ENCODE measurements at places on chromosomes 13 and 19.

DNA sequence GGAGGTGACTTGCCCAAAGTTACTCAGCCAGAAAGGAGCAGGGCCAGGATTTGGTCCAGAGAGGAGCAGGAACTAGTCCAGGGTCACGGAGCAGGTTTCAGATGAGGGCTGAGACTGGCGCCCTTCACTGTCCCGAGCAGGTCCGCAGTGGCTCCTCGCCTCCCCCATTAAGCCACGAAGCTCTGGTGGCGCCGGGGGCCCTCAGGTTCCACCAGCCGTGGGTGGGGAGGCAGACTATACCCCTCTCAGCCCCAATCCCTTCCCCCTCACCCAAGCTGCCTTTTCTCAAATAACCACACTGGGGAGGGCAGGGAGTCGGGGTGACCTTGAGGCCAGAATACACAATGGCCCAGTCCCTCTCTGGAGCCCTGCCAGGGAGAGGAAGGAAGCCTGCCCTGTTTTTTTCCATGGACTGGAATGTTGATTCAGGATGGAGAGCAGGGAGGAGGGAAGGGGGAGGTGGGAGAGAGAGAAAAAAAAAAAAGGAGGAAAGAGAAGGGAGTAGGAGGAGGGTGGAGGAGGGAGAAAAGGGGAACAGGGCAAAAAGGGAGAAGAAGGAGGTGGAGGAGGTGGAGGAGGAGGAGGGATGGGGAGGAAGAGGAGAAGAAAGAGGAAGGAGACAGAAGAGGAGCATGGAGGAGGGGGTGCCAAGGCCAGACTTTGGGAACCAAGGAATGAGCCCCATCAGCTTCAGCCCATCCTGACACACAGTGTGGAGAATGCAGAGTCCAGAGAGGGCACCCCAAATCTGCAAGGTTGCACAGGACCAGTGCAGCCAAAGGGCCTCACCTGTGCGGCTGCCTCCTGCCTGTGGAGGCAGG is 19.7 kb downstream of the CEACAM16 start:
- DNase-seq, result no peak

DNA sequence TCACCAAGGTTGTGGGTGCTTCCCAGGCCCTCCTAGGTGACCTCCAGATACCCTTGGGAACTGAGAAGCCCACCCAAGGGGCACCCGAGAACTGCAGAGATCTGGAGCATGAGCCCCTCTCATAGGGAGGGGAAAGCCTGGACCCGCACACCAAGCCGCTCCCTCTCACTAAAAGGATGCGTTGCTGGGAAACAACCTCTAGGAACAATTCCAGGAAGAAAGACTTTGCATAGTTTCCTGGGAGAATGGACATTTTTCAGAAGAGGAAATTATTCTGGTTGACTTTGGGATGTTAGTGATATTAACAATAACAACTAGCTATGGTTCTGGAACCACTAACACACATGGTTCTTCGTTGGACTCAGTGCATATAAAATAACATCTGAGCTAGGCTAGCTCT is 64.6 kb downstream of the SLC7A1 start:
- no peak for DNase-seq

DNA sequence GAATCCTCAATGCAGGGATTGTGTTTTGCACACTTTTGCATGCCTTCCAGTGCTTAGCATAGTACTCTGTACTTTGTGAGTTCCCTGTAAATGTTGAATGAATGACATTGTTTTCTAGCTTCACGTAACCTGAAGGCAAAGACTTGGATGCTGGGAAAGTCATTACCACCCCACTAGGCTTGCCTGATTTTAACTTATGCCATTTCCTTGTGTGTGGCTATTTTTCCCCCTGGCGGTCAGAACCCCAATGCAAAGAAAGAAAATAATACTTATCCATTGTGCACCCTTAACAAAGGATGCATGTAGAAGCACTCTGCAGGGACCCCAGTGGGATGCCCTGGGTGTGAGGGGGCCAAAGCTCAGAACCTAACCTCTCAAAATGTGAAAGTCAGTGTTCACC is 1.2 kb upstream of the ENOX1 start:
- DNase-seq, result no peak

DNA sequence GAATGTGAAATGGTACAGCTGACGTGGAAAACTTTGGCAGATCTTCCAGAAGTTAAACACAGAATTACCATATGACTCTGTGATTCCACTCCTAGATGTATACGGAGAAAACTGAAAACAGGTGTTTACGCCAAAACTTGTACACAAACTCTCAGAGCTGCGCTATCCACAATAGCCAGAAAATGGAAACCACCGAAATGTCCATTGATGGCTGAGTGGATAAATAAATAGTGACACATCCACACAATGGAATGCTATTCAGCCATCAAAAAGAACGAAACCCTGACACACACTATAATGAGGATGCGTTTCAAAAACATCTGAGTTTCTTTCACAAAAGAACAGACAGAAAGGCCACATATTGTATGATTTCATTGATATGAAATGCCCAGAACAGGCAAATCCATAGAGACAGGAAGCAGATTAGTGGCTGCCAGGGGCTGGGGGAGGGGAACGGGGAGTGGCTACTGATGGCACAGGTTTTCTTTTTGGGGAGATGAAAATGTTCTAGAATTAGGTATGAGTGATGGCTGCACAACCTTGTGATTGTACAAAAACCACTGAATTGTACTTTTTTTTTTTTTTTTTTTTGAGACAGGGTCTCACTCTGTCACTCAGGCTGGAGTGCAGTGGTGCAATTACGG is 33.0 kb downstream of the IL12RB1 start:
- no peak for DNase-seq

DNA sequence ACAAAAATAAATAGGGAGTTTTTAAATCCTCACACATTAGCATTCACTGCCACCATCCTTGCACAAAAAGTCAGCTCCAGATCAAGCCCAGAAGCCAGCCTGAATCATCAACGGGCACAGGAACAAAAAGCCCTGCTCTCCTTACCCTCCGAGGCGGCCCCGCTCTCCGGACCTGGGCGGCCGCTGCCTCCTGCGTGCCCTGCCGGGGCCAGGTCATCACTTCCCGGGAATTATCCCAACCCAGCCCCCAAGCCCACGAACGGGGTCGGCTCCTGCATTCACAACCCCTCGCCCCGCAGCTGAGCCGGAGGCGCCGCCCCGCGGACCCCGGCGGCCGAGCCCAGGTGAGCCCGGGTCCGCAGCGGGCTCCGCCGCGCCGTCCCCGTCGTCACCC is 754 bp downstream of the DNAJB1 start:
- no peak for DNase-seq

DNA sequence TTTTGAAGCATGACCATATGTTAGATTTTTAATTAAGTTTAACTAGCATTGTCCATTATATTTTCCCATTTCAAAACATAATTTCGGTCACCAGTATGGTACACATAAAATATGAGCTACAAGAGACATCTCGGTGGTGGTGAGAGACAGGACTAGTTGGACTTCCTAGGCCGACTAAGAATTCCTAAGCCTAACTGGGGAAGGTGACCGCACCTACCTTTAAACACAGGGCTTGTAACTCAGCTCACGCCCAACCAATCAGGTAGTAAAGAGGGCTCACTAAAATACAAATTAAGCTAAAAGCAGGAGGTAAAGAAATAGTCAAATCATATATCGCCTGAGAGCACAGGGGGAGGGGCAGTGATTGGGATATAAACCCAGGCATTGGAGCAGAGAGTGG is 22.9 kb downstream of the DNAJC15 start:
- no peak for DNase-seq

- no peak for DNase-seq
Measured at GRCh38 chr19:58305932-58306323, 751 bp downstream of the ERVK3-1 start.

- no peak for DNase-seq
Measured at GRCh38 chr19:44566984-44567383, 37.5 kb upstream of the CEACAM20 start.

DNA sequence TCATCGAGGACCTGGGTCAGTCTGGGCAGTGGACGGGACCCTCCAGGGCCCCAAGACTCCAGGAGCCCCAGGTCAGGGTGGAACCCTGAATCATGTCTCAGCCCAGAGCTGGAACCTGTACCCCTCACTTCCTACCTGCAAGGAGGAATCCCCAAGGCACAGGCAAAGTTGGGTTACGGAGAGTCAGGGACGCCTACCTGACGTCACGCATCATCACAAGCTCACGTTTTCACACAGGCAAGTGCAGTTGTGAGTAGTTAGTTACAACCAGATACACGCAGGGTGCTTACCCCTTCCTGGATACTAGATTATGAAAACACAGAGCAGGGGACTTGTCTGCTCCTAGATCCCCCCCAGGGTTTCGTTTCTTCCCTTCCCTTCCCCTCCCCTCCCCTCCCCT is 1.9 kb downstream of the RETN start:
- no peak for DNase-seq

- no peak for DNase-seq
Measured at GRCh38 chr13:80590551-80590950, 249.6 kb upstream of the SPRY2 start.

- no peak for DNase-seq
Measured at GRCh38 chr13:61187471-61187870, 228.2 kb downstream of the PCDH20 start.

- DNase-seq, result no peak
Measured at GRCh38 chr19:53982001-53982451, 9.4 kb upstream of the CACNG6 start.

GRCh38 chr19:13070425-13071140 is 32.1 kb downstream of the LYL1 start:
- DNase-seq, result no peak

DNA sequence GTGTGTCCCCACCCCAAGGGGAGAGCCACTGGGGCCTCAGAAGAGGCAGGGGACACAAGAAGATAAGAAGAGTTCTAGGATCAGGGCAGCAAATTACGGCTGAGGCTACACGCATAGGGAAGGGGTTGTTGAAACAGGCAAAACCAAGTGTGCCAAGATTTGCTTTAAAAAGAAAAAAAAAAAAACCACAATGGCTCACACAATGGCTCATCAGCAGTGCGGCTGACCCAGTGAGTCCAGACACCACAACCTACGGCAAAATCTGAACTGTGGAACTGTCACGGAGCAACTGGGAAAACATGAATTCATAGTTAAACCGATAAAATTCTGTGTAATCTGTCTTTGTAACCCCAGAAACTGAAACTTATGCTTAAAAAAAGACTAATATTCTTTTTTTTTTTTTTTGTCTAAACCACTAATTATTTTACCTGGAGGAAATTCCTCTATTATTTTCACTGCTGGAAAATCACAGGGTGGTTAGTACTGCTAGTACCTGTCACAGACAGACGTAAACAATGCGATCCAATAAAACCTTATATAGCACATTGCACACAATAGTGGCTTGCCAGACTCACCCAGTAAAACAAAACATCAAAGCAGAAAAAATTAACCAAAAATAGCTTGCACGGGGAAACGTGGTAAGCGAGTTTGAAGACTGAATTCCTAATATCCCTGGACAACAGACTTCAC is 325.4 kb upstream of the TSHZ3 start:
- no peak for DNase-seq

DNA sequence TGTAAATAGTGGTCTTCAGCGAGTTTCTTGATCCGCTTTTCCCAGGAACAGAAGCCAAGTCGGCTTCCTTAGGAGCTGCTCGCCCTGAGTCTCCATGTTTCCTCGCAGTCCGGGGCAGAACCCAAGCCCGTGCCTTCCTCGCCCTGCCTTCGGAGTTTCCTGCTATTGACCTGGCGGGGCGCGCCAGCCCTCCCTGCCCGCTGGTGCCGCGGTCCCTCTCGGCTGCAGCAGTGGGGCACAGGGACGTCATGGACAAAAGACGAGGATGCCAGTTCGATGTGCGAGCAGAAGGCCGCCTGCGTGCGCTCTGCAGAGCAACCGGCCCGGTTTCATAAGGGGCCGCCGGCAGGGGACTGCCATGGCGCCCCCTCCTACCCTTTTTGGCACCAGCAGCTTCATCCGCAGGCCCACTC is 156.6 kb downstream of the TM9SF2 start:
- DNase-seq, result no peak

DNA sequence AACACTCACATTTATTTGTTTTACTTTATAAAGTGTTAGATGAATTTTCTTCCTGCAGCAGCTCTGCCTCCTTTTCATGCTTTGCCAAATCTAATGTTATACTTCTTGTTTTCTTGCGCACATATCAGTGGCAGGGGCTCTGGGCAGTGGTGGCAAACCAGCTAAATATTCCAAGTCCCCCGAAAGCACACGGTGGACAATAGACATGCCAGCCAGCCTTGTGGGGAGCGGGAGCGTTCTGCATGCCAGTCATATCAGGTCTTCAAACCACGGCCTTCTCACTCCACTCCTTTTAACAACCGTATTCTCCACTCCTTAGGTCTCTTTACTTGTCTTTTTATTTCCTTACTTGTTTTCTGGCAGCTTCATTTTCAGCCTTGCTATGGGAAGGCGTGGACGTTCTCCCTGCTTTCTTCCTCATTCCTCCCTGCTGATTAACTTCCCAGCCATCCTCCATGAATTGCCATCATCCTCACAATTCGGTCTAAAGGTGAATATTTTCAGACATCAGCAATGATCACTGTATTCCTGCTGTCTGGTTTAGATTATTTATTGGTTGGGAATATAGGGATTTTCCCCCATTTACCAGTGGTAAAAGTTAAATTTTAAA is 77.1 kb upstream of the WASF3 start:
- DNase-seq, result no peak

GRCh38 chr13:80400164-80400864 is 59.4 kb upstream of the SPRY2 start:
- no peak for DNase-seq

GRCh38 chr19:33210266-33210940 is 15.2 kb downstream of the SLC7A10 start:
- no peak for DNase-seq

- DNase-seq, result no peak
Measured at GRCh38 chr13:110434629-110435028, 126.9 kb downstream of the RAB20 start.

GRCh38 chr13:44362394-44363040 is 11.1 kb upstream of the SERP2 start:
- DNase-seq, result no peak

GRCh38 chr19:35847911-35848310 is 4.4 kb downstream of the NPHS1 start:
- no peak for DNase-seq

- DNase-seq, result no peak
Measured at GRCh38 chr19:35223862-35224505, 4.6 kb downstream of the FAM187B start.

GRCh38 chr19:16702123-16702522 is 17.5 kb upstream of the NWD1 start:
- DNase-seq, result no peak

- peak; percentile 34 for DNase-seq
Measured at GRCh38 chr13:102028868-102029267, 373.0 kb downstream of the FGF14 start.

GRCh38 chr13:94233401-94233800 is 246.1 kb downstream of the DCT start:
- DNase-seq, result no peak

All from NCI-H1436 treated with DMSO at 0.1 percent for 48 hours (cell line).